ENCODE measurements at places on chromosomes 3 and 15.

DNA sequence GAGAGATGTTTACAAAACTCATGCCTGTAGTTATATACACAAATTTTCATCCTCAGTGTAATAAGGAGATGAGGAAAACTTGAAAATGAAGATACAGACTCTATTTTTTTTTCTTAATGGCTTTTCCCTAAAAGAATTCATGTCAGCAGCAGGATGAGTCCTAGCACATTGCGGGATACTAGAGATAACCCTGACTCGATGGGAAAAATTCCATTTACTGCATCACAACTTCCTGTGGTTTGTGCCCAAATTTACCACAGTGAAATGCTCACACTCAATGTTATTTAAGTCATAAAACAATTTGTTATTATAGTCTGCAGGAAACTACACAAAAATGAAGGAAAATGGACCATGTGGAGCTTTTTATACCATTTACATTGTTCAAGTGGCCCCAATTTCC lies 581.9 kb upstream of the ZNF717 start:
- no peak for DNase-seq

DNA sequence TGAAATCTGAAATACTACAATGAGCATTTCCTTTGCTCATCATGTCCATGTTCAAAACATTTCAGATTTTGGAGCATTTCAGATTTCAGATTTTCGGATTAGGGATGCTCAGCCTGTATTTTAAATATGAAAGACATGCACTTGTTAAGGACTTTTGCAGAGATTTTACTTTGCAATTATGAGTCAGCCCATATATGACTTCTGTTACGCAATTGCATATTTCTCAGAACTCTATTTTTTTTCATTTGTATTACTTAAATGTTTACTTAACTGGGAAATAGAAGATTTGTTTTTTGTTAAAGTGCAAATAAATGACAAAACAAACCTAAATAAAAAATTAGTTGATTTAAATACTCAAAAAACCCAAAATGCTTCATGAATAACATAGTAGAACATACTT lies 376.2 kb downstream of the ZBTB20 start:
- no peak for DNase-seq

DNA sequence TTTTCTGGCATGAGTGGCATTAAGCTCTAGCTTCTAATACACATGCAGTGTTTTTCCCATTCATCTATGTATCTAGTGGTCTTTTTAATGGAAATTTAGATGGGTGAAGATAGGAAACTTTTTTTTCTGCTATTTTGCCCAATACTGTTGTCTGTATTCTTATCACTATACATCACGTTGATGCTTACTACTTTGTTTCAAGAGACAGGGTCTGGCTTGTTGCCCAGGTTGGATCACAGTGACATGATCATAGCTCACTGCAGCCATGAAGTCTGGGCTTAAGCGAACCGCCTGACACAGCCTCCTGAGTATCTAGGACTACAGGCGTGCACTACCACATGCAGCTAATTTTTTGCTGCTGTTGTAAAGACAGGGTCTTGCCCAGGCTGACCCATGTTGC lies 84.6 kb downstream of the PEAK1 start:
- DNase-seq = peak; percentile 27

- no peak for DNase-seq
These were observed 54.4 kb upstream of the THUMPD3 start for GRCh38 chr3:9308298-9308990.

DNA sequence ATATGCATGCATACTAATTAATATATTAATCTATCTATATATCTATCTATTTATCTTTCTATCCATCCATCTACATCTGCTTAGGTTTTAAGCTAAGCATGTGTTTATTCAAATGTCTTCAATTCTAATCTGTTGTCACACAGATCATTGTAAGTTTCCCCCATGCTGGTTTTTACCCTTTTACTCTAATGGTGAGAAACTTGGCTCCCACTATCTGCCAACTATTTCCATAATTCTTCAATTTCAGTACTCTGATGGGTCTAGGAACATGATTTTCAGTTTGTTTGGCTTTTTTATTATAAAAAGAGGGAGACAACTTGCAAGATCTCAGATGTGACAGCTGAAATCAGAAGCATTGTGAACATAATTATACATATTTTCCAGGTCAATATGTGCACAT lies 773.8 kb downstream of the PLOD2 start:
- DNase-seq = no peak

- DNase-seq = peak; percentile 34
These were observed 522.5 kb upstream of the AGTR1 start for GRCh38 chr3:148175214-148175613.

GRCh38 chr15:72783004-72783639 lies 436 bp downstream of the ADPGK start:
- DNase-seq = no peak

DNA sequence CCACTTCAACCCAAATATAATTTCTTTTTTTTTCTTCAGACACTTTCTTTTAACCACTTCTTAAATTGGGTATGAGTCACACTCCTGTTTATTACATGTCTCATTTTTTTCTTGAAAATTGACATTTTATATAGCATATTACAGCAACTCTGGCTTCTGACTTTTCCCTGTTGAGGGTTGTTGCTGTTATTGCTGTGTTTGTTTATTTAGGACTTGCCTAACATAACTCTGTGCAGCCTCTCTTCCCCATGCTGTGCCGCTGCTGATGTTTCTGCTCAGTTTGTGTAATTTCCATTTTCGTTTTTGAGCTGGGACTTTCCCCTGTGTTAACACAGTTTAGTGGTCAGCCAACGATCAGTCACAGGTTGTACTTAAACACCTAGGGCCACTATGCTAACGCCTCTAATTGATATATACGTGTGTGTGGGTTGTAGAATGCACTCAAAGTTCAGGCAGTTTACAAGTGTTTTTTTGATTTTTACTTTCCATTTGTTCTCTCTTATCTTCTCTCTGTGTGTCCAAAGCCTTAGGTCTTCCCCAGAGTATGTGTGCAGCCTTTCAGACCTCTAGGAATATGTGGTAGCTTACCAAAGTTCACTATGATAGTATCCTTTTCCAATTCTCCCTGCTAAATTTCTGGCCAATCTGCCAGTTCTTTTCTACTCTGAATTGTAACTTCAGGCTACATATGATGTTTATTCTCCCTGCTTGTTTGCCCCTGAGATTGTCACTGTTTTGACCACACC lies 337.2 kb downstream of the ZBTB20 start:
- DNase-seq = no peak

DNA sequence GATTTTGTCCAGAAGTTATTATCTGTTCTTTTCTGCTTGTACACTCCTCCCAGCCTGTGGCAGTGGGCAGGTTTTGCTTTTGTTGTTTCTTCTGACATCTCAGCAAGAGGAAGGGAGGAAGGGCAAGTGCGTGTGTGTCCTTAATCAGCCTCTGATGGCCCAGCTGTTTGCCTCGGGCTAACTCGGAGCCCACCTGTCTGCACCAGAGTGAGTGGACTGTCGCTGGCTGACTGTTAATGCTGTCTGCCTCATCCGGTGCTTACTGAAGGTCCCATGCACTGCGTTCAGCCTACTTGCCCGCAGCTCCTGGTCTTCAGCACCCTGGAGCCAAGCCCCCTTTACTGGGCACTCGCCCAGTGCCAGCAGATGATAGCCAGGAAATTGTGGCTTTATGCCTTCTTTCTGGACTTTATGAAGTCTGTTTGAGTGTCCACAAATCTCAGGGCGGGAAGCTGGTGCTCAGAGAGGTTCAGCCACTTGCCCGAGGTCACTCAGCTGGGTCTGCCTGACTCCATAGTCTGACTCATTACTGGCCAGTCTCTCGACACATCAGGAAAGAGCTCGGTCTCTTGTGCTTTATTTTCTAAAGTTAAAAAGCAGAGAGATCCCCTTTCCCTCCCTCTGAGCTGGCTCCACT lies 89.5 kb downstream of the CHRNA7 start:
- DNase-seq = no peak

DNA sequence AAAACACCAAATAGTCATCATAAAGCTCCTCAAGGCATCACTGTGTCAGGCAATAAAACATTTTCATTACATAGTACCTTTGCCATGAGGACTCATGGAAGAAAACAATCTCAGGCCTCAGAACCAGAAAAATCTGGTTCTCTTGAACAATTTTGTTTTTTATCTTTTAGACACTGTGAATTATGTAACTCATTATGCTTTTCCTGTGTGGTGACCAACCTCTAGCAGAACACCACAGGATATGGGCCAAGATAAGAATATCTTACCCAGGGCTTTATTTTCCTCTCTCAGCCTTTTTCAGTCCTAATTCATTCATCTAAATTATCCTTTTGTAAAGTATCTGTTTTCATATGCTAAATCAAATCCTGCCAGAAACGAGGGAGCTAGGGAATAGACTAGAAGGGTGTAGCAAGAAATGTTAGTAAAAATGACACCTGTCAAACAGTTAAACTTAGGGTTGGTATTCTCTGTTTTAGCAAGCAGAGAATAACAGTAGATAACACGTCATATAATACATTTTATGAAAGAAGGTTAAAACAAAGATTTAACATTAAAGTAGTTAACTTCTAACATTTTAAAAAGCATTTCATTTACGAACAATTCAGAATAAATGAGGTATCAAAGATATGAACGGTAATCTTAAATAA lies 111.1 kb downstream of the FBXL22 start:
- no peak for DNase-seq

GRCh38 chr15:39301589-39301999 lies 279.3 kb upstream of the THBS1 start:
- DNase-seq = no peak

- no peak for DNase-seq
These were observed 31.9 kb upstream of the STRIT1 start for GRCh38 chr3:155325263-155325835.

GRCh38 chr3:18223571-18223970 lies 201.6 kb downstream of the SATB1 start:
- DNase-seq = no peak

DNA sequence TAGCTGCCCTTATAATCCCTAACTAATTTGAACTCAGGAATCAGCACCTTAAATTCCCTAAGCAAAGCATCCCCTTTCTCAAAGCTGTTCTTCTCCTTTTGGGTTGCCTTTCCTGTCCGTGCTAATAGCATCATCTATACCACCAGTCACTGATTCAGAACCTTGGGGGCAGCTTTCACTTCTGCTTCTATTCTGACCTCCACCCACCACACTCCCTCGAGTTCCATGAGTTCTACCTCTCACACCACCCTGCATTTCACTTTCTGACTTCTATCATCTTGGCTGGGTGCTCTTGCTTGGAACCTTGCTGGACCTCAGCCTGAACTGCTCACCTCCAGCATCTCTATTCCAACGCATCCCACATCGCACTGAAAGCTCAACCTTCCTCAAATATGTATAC lies 55.4 kb upstream of the KCNMB2 start:
- no peak for DNase-seq

DNA sequence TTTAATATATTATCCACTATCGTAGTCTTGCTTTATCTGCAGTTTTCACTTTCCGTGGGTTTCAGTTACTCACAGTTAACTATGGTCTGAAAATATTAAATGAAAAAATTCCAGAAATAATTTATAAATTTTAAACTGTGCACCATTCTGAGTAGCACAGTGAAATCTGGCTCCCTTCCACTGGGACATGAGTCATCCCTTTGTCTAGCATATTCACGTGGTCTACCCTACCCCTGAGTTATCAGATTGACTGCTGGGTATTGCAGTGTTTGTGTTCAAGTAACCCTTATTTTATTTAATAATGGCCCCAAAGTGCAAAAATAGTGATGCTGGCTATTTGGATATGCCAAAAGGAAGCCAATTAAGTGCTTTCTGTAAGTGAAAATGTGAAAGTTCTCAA lies 539.5 kb upstream of the AGTR1 start:
- no peak for DNase-seq

- no peak for DNase-seq
These were observed 21.8 kb upstream of the IL1RAP start for GRCh38 chr3:190492129-190492528.

DNA sequence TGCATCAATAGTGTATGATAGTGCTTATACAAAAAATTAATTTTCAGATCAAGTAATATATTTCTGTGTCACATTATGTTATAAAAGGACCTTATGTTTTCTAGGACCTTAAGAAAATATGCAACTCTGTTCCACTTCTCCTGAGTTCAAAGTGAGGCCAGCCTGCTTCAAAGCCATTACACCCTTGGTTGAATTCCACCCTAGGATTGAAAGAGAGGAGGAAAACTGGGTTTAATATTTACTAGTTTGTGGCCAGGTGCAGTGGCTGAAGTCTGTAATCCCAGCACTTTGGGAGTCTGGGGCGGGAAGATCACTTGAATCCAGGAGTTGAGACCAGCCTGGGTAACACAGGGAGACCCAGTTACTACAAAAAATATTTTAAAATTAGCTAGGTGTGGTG lies 32.9 kb upstream of the NR1I2 start:
- DNase-seq = no peak

DNA sequence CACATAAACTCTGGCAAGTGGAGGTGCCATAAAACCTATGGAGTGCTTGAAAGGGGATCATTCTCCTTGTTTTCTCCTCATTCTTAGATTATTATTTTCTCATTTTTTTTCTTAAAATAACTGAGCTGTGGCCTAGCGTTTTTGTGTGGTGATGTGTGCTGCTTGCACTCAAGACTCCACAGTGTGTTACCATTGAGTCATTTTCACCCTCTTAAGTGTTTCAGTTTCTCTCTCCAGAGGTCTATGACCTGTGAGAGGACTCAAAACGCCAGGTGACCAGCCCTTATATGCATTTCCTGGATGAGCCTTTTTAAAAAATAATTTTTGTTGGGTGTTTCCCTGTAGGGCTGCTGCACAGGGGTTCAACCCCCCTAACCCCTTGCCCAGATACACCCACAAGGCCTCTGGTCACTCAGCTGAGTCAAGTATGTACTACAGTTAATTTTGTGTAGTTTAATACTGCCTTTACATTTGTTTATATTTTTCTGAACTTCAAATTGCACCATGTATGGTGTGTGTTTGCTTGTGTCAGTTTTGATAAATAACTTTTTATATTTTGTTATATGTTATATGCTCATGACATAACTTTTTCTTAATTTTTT lies 15.4 kb upstream of the BTLA start:
- DNase-seq = no peak

DNA sequence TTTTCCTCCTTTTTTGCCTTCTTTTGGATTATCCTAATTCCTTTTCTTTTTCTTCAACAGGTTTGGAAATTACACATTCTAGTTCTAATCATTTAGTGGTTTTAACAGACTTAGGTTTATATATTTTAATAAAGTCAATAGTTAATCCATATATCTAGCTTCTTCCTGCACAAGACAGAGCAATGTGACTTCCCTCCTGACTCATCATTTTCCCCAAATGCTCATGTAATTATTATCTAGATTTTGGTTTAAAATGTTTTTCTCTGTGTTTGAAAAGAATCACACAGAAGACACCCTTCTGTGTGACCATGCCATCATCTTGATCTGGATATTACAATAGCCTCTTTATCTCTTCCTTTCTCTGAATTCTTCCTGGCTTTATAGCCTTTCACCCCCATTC lies 28.6 kb upstream of the SSR3 start:
- no peak for DNase-seq

DNA sequence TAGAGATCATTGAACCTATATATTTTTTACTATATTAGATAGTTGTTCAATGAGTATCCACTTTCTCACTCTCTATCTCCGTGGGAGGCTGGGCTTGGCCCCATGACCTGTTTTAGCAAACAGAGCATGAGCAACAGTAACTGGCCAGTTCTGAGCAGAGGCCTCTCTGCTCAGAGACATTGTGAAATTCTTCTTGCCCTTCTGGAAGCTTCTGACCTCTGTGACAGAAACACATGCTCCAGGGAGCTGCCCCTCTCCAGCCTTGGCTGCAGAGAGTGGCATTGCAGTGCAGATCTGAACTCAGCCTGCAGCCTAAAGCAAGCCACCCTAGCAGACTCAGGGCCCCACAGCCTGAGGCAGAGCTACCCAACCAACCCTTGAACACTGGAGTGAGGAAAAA lies 20.5 kb downstream of the FAM240A start:
- DNase-seq = no peak

- DNase-seq = peak; percentile 88
These were observed 11.1 kb downstream of the ARHGAP31 start for GRCh38 chr3:119305286-119305685.

GRCh38 chr3:22542311-22542710 lies 660.8 kb upstream of the UBE2E2 start:
- DNase-seq = no peak
